ENCODE measurements at places on chromosomes 4 and X. TPM values are rescaled to one million over a fixed set of nuclear protein-coding genes. Genes with fewer than 3 reads are reported as not detected.

Gene ZXDA
- 1.1 TPM for polyA plus RNA-seq

Gene LRIT3
- not detected for polyA plus RNA-seq

Gene SHROOM4
- 4.6 TPM for polyA plus RNA-seq

Gene EPGN
- polyA plus RNA-seq = not detected

Gene GAGE12C
- polyA plus RNA-seq = not detected

Gene MTMR8
- polyA plus RNA-seq = not detected

Gene SHROOM2
- polyA plus RNA-seq = 9.0 TPM

Gene SHOX
- not detected for polyA plus RNA-seq

Gene PRDM8
- 6.4 TPM for polyA plus RNA-seq

Gene CITED1
- 7.4 TPM for polyA plus RNA-seq

Gene NUP62CL
- polyA plus RNA-seq = 1.1 TPM

Gene F9
- polyA plus RNA-seq = not detected

Gene UGT8
- polyA plus RNA-seq = 36.5 TPM

Gene PDZD4
- 128 TPM for polyA plus RNA-seq

Gene TAF7L
- polyA plus RNA-seq = not detected

Gene KIF4A
- polyA plus RNA-seq = 20.3 TPM

Gene DDIT4L
- 1.5 TPM for polyA plus RNA-seq

Gene C4orf54
- 0.19 TPM for polyA plus RNA-seq

Gene NIPAL1
- polyA plus RNA-seq = 1.7 TPM

Gene PGRMC2
- 35.9 TPM for polyA plus RNA-seq

Gene GPR143
- 5.8 TPM for polyA plus RNA-seq

Gene MEPE
- polyA plus RNA-seq = not detected

Gene CXCL11
- not detected for polyA plus RNA-seq

Gene SPANXB1
- polyA plus RNA-seq = not detected

Gene MAGEB1
- polyA plus RNA-seq = not detected

Gene AMTN
- not detected for polyA plus RNA-seq

Gene PDE6B
- polyA plus RNA-seq = 8.7 TPM

Gene STS
- 5.4 TPM for polyA plus RNA-seq

Gene SPANXC
- polyA plus RNA-seq = not detected

Gene UNC5C
- polyA plus RNA-seq = 3.7 TPM

Gene CHRDL1
- polyA plus RNA-seq = 5.7 TPM

Gene CCNQ
- polyA plus RNA-seq = 32.1 TPM

Gene GPR82
- not detected for polyA plus RNA-seq

Gene TLL1
- polyA plus RNA-seq = 0.29 TPM

Gene RGN
- polyA plus RNA-seq = 6.5 TPM

Gene HTN1
- polyA plus RNA-seq = not detected

Gene SERTM2
- not detected for polyA plus RNA-seq

Gene KLF8
- polyA plus RNA-seq = 0.27 TPM

Gene SMS
- polyA plus RNA-seq = 147 TPM

Gene GK2
- not detected for polyA plus RNA-seq

Gene ARHGAP4
- polyA plus RNA-seq = 16.3 TPM

Gene ART3
- 1.2 TPM for polyA plus RNA-seq

Gene ASMT
- polyA plus RNA-seq = not detected

Gene ARHGEF6
- polyA plus RNA-seq = 6.8 TPM

Gene EVC2
- 2.3 TPM for polyA plus RNA-seq

Gene GUCY1B1
- polyA plus RNA-seq = 9.8 TPM

Gene VBP1
- polyA plus RNA-seq = 41.3 TPM

Gene GAB1
- polyA plus RNA-seq = 13.0 TPM

Gene CYBB
- 2.3 TPM for polyA plus RNA-seq
